Stimulated activated CD4-positive, alpha-beta T cell treated with anti-CD3 and anti-CD28 coated beads, TNF-alpha, amount 100 ng/mL, for 1 hour (primary cell): ENCODE measurements at places on chromosomes 5 and 9.

GRCh38 chr9:15253197-15253596 is 53.8 kb downstream of the TTC39B start:
- no peak for DNase-seq

DNA sequence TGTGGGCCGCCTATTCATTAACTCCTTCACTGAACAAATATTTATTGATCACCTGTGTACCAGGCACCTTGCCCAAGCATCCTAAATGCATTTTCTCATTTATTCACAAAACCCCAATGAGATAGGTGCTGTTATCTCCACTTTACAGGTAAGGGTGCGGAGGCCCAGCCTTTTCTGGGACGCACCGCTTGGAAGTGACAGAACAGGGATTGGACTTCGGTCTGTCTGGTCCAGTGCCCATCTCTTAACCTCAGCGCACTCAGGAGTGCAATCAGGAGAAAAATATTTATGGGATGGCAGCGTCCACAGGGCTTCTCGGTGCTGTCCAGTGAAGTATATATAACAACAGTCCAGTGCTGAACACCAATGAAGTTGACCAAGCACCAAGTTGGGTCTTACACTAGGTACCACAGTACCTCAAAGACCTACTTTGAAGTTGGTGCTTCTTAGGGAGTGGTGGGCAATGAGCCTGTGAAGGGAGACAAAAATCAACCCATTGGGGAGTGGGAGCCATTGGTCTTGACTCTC is 18.9 kb upstream of the GARNL3 start:
- no peak for DNase-seq

- DNase-seq = no peak
Observed at GRCh38 chr5:88833371-88834130, 49.4 kb downstream of the MEF2C start.

GRCh38 chr5:178249191-178249989 is 16.8 kb upstream of the PHYKPL start:
- DNase-seq = no peak

- no peak for DNase-seq
Observed at GRCh38 chr5:72956324-72957140, 691 bp downstream of the FCHO2 start.

DNA sequence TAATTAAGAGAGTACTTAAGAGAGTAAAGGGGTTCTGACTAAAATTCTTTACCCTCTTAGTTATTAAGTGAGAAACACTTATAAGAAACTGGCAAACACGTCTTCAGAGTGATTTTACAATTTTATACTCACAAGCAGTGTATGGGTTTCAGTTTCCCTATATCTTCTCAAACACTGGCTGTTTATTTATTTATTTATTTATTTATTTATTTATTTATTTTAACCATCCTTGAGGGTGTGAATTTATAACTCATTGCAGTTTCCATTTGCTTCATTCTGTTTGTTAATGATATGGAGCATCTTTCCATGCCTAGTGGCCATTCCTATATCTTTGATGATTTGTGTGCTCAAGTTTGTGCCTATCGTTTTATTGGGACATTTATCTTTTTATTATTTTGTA is 68.0 kb upstream of the SGCD start:
- no peak for DNase-seq

GRCh38 chr5:80064124-80064523 is 29.0 kb downstream of the THBS4 start:
- no peak for DNase-seq

DNA sequence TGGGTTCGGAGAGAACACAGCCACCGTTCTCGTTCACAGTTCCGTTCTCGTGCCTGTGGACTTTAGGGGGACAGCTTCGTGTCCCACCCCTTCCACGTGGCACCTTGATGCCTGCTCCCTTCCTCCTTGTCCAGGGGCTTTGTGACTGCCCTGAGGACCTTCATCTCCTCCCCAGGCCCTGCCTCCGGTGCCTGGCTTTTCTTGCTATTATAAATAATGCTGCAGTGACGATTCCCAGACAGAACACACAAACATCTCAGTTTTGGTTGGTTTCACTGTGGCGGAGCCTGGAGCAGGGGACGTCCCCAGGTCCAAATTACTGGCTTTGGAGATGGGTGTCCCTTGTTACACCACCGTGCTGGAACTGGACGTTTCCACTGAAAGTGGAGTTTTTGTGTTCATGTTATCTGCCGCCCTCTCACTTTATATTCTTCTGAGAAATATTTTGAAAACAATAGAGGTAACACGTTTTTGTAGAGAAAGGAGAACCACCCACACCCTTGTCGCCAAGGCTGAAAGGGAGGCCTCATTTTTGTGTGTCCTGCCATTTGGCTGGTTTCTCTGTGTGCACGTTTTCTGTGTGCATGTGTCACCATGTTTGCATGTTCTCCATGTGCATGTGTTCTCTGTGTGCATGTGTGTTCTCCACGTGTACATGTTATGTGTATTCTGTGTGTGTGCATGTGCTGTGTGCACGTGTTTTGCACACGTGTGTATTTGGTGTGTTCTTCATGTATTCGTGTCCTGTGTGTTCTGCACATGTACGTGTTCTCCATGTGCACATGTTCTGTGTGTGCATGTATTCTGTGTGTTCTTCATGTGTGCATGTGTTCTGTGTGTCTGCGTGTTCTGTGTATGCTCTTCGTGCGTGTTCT is 24.2 kb downstream of the WNK2 start:
- no peak for DNase-seq
